ENCODE measurements at places on chromosomes 1 and 21.

- no peak for DNase-seq
Observed at GRCh38 chr1:230068952-230069684, 2.1 kb downstream of the GALNT2 start.

DNA sequence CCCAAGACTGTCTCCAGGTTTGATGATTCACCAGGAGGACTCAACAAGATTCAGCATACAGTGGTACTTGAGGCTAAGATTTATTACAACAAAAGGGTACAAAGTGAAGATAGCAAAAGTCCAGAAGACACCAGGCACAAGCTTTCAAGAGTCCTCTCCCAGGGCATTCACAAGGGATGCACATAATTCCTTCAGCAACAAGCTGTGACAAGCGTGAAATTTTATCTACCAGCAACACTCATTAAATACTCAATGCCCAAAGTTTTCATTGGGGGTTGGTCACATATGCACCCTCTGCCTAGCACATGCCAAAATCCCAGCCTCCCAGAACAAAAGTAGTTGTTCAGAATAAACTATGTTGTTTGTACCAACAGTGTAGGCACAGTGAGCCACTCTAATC, 62.3 kb downstream of the PRKACB start:
- no peak for DNase-seq

- no peak for DNase-seq
Observed at GRCh38 chr1:59078070-59078800, 218.7 kb upstream of the FGGY start.

GRCh38 chr1:43329995-43330751, 7.4 kb upstream of the MPL start:
- no peak for DNase-seq

GRCh38 chr21:34018910-34019309, 54.5 kb upstream of the MRPS6 start:
- no peak for DNase-seq

DNA sequence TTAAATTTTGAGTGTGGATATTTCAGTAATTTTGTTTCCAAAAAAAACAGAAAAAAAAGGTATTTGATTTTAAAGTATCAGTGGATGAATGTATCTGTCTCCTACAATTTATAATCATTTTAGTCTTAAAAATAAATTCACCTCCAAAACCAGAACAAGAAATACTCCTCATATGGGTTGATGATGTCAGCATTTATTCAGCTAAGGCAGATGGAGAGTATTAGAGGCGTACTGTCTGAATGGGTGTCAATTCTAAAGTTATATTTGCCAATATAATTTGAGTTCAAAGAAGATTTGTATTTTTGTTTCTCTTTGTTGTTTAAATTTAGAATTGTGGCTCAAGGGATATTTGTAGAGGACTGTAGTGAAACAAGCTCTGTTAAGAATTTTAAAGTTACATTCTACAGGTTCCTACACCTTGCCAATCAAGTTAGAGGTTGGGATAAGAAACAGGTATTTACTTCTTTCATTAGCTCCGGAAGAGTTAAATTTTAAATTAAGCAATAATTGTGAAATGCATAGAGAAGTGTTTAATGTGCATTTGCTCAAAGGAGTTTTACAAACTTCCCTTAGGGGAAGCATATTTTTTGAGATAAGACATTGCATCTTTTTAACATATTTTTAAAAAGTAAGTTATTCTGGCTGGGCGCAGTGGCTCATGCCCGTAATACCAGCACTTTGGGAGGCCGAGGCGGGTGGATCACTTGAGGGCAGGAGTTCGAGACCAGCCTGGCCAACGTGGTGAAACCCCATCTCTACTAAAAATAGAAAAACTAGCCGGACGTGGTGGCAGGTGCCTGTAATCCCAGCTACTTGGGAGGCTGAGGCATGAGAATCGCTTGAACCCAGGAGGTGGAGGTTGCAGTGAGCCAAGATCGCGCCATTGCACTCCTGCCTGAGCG, 1.2 kb downstream of the PLA2G4A start:
- DNase-seq, result no peak

- DNase-seq, result no peak
Observed at GRCh38 chr21:46543306-46543705, 61.6 kb downstream of the S100B start.

DNA sequence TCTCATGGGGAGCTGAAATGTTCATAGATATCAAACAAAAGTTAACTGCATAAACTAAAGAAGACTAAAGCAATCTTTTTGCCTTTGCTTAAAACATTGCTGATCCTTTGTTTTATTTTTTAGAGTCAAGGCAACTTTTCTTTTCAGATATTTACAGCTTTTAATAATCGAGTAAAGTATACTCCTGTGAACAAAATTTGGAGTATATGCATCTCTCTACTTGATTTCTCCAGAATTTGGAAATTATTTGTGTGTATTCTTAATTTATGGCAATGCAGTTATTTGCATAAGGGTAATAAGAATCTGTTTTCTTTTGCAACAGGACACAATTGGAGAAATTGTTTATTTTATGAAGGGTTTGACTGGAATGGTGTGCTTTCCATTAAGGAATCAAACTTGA, 4.2 kb upstream of the AQP10 start:
- no peak for DNase-seq

- DNase-seq, result no peak
Observed at GRCh38 chr1:46199233-46199749, 1.1 kb upstream of the POMGNT1 start.

- no peak for DNase-seq
Observed at GRCh38 chr1:17805869-17806684, 50.9 kb downstream of the ACTL8 start.

DNA sequence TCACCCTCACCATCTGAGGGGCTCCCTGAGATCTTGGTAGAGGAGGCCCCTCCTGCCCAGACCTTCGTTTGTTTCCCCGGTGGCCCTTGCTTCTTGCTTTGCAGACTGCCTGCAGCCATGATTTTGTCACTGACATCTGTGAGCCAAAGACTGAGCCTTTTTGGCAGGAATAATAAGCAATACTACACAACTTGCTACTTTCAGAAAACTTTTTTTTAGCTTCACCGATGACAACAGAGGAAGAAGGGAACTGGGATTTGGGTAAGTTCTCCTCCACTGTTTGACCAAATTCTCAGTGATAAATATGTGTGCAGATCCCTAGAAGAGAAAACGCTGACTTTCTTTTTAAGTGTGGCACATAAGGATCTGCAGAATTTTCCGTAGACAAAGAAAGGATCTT, 11.7 kb upstream of the CD101 start:
- no peak for DNase-seq

DNA sequence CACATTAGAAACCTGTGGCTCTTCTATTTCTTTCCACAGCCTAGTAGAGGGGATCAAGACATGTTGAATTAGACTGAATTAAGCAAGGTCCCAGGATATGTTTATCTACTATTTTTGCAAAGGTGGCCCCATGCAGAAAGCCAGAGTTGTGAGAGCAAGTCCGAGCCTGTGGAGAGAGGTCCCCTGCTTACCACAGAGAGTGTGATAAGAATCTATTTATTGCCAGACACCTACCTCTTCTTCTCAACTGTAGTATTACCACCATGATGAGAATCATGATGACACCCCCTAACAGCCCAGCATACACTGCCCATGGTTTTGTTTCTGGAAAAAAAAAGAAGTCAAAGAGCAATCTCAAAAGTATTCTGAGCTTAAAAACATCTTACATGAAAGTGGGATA, 23.0 kb downstream of the SLAMF1 start:
- no peak for DNase-seq

- DNase-seq, result no peak
Observed at GRCh38 chr1:17213782-17214148, 8.8 kb downstream of the PADI1 start.
